ENCODE measurements at places on chromosomes 2 and 18.

GRCh38 chr2:117935456-117935855 lies 78.4 kb downstream of the CCDC93 start:
- no peak for DNase-seq

DNA sequence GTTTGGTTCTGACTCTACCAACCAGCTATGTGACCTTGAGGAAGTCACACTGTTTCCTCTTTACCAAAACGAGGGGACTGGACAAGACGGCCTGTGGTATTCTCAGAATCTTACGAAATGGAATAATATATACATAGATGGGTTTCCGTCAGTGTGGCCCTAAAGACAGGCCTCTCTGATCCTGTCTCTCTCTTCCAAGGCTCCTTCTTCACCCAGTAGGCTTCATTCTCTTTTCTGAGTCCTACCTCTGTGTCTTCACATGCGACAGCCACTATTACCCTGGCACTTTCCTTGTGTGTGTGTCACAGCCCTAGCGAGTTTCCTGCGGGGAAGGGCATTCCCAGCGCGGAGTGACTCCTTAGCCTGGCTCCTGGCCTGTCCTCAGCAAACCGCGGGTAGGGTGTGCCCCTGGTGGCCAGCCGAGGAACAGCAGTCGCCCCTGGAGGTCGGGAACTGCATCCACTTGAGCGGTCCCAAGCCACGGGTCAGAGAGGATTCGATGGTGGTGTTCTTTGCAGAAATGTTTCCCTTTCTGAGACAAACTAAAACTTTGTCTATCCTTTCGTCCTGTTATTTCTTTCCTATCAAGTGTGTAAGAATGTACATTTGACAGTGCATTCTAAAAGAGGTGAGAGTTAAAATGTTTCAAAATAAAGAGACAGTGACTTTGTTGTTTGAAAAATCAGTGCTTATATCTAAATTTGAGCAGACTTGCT lies 63.3 kb downstream of the RAB31 start:
- DNase-seq: peak; percentile 75

DNA sequence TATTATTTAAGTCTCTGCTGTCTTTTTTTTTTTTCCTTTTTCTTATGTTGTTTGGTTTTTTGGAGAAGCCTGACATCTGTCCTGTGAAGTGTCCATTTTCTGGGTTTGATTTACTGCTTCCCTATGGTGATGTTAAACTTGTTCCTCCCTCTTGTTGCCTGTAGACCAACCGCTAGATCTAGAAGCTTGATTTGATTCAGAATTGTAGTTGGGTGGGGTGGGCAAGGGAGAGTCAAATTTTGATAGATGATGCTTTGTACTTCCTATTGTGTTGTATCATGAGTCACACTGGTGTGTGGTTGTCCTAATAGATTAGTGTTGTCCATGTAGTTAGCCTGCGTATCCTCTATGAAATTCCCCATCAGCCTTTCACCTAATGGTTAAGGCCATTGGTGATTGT lies 35.4 kb downstream of the CAB39 start:
- DNase-seq: no peak

GRCh38 chr2:198033626-198034025 lies 229.2 kb downstream of the PLCL1 start:
- no peak for DNase-seq

GRCh38 chr2:238087211-238087610 lies 12.9 kb upstream of the ESPNL start:
- no peak for DNase-seq

All from HTR-8/SVneo (cell line).